ENCODE measurements at places on chromosomes 13 and 19.

DNA sequence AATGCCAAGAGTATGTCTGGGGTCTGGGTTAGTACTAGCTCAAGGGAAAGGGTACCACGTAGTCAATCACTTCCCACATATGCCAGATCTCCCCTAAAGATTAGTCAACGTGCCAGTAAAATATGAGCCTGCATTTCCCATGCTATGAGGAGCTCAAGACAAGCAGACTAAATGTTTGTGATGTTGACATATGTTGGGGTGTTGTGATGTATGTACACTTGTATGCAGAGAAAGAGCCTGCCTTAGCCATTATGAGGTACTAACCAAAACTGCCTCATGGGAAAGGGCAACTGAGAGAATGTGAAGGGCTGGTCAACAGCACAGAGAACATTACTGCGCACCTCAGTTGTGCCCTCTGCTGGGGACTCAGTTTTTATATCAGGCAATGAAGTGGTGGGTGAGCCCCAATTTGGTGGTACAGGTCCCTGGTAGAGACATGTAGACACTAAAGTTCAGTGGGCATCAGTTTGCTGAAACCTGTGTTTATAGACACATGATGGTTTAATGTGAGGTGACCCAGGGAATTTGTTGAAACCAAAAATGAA lies 287.0 kb downstream of the DCT start:
- DNase-seq: no peak

DNA sequence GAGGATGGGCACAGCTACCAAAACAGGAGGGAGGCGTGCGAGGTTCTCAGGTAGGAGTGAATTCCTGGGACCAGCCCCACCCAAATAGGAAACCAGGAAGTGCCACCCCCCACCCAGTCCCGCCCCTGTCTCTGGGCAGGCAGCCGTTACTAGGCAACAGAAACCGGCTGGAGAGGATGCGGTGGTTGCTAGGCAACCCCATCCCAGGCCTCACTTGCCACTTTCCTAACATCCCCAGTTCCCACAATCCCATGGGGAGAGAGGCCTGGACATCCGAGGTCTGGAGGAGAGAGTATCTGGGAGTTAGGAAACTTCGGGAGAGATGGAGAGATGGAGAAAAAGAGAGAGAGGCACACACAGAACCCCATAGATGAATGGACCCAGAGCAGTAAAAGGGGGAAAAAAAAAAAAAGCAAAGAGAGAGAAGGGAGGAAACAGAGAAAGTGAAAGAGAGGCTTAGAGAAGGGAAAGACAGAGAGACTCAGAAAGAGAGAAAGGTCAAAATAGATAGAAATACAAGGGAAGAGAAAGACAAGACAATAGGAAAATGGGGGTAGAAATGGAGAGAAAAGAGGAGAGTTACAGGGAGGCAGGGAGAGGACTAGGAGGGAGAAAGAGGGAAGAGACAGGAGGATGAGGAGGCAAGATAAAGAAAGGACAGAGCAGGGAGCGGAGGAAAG lies 3.8 kb downstream of the GRIK5 start:
- no peak for DNase-seq

GRCh38 chr13:102707467-102707866 lies 12.6 kb upstream of the METTL21C start:
- DNase-seq: no peak

- no peak for DNase-seq
Observed at GRCh38 chr13:37923236-37923635, 53.7 kb upstream of the TRPC4 start.

DNA sequence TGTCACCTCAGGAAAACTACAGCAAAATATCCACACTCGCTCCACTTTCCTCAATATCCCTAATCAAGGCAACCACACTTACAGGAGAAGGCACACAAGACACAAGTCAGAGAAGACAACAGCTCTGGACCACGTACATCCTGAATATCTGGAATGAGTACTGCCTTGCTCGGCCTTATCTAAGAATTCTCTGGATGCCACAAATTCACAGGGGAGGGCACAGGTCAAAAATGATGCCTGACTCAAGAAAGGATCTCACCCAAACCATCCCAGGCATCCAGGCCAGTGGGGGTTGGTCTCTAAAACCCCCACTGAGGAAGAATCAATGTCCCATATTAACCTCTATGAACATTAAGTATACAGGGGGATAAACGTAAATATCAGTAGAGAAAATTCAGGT lies 29.9 kb downstream of the ATP7B start:
- DNase-seq: no peak

GRCh38 chr13:21045100-21045499 lies 16.3 kb downstream of the LATS2 start:
- DNase-seq: no peak

- no peak for DNase-seq
Observed at GRCh38 chr13:65468628-65469027, 1761.5 kb downstream of the PCDH9 start.

GRCh38 chr13:25910991-25911419 lies 140.8 kb downstream of the SHISA2 start:
- no peak for DNase-seq

- DNase-seq: no peak
Observed at GRCh38 chr13:35475960-35476943, at the start of gene MAB21L1. TSS of gene MAB21L1 (minus strand) at chr13:35476689. CDS start at chr13:35476138, 551 bp downstream.

DNA sequence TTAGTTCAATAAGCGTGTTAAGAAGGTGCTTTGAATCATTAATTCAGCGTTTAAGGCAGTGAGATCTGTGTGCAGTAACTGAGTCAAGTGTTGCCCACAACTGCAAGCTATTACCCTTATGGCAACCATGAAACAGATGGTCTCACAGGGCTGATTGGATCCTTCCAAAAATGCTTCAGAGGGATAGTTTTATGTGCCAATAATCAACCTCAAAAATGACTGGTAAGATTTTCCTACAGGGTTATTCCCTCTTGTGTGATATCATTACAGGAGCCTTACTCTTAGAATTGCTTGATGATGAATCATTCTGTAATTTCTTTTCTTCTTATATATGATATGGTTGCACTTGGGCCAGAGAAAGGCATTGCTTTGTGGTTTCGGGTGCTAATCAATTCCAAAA lies 1299.2 kb upstream of the ATXN8OS start:
- no peak for DNase-seq

DNA sequence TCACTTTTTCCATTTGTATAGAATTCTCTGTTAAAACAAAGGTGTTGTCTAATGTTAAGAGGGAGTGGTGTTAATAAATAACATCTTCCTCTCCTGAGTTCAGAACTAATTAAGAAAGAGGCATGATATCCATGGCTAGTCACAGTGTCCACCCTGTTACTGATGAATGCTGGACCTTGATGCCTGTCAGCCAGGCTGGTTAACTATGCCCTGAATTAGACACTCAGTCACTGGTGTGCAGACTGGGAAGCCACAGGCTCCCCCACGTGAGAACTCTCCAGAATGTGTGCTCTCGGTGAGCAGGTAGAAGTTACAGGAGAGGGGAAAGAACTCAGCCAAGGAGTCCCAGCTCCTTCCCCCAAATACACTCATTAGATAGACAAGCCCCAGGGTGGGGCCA lies 56.1 kb upstream of the RNF113B start:
- DNase-seq: no peak

- DNase-seq: no peak
Observed at GRCh38 chr19:56271151-56271550, 1.4 kb upstream of the EDDM13 start.

DNA sequence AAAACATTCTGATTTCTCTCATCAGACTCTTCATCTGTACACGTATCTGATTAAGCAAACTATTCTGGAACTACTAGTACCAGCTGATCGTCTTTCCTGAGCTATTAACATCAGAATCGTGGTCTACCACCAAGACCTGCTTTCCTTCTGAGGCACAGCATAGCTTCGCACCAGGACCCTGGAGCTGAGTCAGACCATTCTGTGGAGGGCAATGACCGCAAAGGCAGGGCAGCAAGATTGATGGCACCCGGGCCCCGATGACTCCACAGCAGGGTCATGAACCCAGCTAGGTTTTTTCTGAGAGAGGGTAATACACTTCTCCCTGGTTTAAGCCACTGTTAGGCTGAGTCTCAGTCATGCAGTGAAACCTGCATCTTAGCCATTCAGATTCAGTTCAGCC lies 158.7 kb upstream of the GPR12 start:
- no peak for DNase-seq

DNA sequence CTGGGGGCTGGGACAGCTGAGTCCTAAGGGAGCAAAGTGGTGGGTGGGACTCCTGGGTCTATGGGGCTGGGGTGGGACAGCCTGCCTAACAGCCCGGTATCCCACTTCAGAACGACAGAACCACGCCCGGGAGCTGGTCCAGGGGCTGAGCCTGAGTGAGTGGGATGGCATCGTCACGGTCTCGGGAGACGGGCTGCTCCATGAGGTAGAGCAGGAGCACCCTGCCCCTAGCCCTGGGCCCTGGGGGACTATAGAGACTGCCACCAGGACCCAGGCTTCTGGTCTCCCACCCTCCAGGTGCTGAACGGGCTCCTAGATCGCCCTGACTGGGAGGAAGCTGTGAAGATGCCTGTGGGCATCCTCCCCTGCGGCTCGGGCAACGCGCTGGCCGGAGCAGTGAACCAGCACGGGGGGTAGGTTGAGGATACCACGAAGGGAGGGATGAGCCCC lies 8.6 kb downstream of the SPHK2 start:
- DNase-seq: no peak

DNA sequence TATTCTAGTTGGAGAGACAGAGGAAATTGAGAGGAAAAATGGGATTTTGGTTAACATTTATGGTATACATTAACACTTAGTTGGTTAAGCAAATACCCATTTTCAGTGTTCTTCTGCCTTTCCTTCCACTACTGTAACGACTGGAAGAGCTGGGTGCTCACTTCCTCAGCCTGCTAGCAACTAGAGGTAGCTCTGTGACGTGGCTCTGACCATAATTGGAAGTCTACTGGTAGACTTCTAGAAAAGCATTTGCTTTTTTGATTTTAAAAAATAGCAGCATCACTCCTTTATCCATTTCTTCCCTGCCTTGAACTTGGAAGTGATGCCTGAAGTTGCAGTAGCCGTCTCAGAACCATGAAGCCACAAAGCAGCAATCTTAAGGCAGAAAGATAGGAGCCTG lies 15.9 kb downstream of the NHLRC3 start:
- DNase-seq: no peak

DNA sequence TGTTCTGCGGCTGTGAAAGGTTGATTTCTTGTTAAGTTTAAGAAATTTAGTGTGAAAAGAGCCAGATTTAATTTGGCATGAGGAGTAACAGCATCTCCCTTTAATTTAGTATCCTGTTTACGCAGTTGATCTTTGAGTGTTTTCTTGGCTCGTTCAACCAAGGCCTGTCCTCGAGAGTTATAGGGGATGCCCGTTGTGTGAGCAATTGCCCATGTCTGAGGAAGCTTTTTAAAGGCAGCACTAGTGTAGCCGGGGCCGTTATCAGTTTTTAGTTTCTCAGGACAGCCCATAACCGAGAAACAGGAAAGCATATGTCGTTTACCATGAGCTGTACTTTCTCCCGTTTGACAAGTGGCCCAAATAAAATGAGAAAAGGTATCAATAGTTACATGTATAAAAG lies 47.5 kb upstream of the ZNF43 start:
- DNase-seq: no peak

DNA sequence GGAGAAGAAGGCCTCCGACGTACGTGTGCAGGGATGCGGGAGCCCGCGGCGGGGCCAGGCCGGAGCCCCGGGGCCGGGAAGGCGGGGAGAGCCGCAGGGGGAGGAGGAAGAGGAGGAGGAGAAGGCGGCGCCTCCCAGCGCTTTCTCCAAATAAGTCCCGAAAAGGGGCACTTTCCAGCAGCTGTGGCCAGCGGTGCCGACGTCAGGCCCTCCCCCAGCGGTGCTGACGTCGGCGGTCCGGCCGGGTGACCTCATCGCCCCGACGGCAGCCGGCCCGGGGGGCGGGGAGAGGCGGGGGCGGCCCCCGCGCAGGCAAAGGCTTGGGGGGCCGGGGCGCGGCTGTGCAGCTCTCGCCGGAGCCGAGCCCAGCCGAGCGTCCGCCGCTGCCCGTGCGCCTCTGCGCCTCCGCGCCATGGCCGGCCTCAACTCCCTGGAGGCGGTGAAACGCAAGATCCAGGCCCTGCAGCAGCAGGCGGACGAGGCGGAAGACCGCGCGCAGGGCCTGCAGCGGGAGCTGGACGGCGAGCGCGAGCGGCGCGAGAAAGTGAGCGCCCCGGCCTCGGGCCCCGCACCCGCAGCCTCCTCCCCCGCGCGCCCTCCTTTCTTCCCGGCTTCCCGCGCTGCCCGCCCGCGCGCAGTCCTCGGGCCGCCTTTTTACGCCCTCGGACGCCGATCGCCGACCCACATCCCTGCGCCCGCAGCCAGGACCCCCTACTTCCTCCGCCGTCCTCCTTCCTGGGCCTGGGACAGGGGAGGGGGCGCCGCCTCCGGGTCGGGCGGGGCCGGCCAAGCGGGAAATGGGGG lies at the start of gene TPM4:
Gene TPM4, plus strand, starts transcription at position 342 of the 804 bp plus-strand sequence. Its CDS starts 71 bp downstream, at position 413.
- DNase-seq: peak; percentile 90

DNA sequence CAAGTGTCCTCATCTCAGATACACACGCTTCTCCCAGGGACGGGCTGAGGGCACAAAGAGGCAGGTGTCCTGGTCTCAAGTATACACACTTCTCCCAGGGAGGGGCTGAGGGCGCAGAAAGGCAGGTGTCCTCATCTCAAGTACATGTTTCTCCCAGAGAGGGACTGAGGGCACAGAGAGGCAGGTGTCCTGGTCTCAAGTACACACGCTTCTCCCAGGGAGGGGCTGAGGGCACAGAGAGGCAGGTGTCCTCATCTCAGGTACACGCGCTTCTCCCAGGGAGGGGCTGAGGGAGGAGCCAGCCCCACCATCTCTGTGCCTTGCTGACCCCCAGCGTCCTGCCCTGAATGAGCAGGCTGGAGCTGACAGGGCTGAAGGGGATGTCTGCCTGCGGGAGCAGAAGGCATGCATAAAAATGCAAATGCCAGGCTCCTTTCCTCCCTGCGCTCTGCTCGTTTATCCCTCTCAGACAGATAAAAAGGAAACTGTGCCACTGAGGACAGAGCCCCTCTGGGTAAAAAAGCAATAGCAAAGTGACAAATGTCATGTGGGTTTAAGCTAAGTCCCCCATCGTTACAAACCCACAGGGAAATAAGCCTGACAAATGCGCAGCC lies 96.1 kb upstream of the UQCRFS1 start:
- no peak for DNase-seq

GRCh38 chr13:87671753-87672605 lies 808 bp downstream of the SLITRK5 start:
- no peak for DNase-seq

- no peak for DNase-seq
Observed at GRCh38 chr13:97892717-97893116, 60.8 kb upstream of the IPO5 start.

- DNase-seq: no peak
Observed at GRCh38 chr13:29749401-29750182, 100.8 kb downstream of the UBL3 start.

- DNase-seq: no peak
Observed at GRCh38 chr13:39952249-39953233, 297.1 kb downstream of the COG6 start.

GRCh38 chr19:48274173-48274572 lies 4.3 kb downstream of the ZNF114 start:
- DNase-seq: no peak

DNA sequence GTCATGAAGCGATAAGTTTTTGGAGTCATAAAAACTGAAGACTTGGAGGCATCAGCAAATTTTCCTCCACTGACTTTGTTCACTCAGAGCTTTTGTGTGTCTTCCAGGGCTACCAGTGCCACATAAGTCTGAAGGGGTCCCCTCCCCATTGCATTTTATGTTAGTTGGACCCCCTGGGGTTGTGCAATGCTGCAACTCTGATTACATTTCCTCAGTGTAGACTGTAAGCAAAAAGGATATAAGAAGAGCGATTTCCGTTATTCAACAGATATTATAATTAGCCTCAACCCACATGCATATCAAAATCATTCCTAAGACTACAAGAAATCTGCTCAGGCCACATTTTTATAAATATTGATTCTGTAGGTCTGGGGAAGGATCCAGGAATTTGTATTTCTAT lies 324.0 kb downstream of the TDRD3 start:
- DNase-seq: no peak
